Karpas-422 (cell line): ENCODE measurements at places on chromosomes 3 and 15.

- no peak for DNase-seq
These were observed 74.3 kb downstream of the DGKG start for GRCh38 chr3:186287711-186288110.

GRCh38 chr3:73536336-73536895, 88.3 kb downstream of the PDZRN3 start:
- DNase-seq, result no peak

DNA sequence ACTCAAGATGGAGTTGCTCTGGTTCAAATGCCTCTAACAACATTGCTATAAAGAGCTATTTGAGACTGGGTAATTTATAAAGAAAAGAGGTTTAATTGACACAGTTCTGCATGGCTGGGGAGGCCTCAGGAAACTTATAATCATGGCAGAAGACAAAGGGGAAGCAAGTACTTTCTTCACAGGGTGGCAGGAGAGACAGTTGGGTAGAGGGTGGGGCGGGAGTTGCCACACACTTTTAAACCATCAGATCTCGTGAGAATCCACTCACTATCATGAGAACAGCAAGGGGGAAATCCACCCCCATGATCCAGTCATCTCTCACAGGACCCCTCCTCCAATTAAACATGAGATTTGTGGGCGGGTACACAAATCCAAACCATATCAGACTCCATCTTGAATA, 30.7 kb downstream of the MAP2K5 start:
- no peak for DNase-seq

DNA sequence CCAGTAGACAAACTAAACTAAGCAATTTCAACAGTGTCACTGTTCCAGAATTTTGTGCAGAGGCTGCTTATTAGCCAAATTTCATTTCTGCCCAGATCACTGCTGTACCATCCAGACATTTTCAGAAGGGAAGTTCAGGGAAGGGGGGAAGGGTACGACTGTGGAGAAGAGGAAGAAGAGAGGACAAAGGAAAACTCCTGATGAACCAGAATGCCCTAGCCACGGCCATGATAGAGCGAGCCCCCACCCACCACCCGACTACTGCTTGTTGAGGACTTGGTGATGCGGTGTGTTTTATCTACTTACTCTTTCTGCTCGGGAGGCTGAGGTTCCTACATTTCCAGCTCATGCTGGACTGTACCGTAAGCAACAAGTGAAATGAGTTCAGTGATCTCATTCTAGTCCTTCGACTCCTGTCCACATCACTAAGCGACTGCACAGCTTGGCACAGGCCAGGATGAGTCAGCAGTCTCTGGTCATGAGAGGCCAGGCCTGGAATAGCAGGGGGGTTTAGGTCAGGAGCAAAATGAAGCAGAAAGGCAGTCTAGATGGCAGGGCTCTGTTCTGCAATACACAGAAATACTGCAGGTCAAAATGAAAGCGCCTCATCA, 330.8 kb downstream of the TIGIT start:
- DNase-seq, result no peak

DNA sequence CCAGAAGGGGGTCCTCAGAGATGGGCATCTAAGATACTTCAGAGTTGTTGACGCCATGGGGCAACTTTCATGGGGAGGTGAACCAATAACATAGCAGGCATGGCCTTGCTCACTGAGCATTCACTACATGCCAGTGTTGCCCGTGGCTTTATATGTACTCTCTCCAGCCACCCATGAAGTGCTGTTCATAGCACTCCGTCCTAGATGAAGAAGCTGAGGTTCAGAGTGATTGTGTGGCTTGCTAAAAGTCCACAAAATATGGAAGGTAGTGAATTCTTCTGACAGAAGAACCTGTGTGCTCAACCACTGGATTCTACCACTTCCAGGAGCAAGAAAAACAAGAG, 9.8 kb upstream of the SEMA4B start:
- DNase-seq, result no peak

- no peak for DNase-seq
These were observed 669.0 kb downstream of the FHIT start for GRCh38 chr3:60582288-60582687.

- DNase-seq, result no peak
These were observed at the start of gene LRRC31 for GRCh38 chr3:169869484-169870220. LRRC31 (minus strand) TSS chr3:169869935; CDS start chr3:169869807, 128 bp downstream.

DNA sequence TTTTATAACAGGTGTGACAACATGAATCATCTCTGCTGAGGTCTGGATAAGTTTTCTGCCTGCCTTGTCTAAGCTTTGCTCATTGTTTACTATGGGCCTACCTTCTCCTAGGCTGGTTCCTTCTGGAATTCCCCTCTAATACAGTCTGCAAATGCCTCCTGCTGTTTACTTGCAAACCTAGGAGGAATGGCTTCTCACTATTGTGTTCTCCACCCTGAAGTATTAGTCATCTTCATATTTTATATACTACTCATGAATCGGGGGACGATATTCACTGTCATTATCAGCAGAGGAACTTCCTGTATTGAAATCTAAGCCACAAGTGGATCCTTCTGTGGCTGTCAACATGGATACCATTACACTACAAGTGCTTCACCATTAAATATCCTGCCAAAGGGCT, 154.8 kb downstream of the PLCL2 start:
- DNase-seq, result no peak

GRCh38 chr15:48541341-48542278, 103.9 kb downstream of the FBN1 start:
- no peak for DNase-seq

GRCh38 chr3:170524073-170524472, 61.8 kb downstream of the SLC7A14 start:
- no peak for DNase-seq

- no peak for DNase-seq
These were observed 26.3 kb upstream of the TIPARP start for GRCh38 chr3:156648086-156648485.

DNA sequence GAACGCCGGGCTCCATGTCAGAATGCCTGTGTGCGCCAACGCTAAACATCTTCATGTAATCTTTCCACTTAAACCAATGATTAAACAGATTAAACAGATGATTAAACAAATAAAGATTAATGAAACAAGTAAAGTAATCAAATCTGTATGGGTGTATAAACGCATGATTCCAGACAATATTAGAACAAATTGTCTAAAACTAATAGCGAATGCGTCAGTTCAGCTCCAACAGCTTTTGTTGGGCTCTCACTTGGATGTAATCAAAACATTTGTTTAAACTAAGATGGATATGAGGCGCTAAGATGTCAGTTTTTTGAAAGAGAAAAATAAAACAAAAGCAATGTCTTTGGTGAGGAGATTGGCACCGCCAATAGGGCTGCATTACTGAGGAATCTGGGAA, 299.1 kb upstream of the TLE3 start:
- no peak for DNase-seq

DNA sequence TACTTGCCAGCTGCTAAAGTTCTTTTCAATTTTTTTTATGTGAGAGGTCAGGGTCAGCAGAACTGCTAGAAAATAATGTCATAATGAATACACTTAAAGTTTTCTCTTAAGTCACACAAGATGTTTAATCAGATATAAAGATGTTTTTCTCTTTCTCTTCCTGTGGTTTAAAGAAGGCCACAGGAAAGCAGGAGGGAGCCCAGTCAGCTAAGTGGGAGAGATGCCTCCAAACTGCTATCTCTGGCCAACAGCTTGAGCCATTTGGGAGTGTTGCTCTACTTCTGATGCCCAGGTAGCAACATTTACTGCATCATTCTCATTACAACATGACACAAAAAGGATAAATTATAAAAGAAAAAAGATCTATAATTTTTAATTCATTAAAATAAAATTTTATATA, 45.7 kb upstream of the NLGN1 start:
- no peak for DNase-seq

- no peak for DNase-seq
These were observed 147.7 kb upstream of the TRIM42 start for GRCh38 chr3:140530131-140530530.

GRCh38 chr3:8777201-8777977, 8.0 kb upstream of the OXTR start:
- DNase-seq, result peak; percentile 67

DNA sequence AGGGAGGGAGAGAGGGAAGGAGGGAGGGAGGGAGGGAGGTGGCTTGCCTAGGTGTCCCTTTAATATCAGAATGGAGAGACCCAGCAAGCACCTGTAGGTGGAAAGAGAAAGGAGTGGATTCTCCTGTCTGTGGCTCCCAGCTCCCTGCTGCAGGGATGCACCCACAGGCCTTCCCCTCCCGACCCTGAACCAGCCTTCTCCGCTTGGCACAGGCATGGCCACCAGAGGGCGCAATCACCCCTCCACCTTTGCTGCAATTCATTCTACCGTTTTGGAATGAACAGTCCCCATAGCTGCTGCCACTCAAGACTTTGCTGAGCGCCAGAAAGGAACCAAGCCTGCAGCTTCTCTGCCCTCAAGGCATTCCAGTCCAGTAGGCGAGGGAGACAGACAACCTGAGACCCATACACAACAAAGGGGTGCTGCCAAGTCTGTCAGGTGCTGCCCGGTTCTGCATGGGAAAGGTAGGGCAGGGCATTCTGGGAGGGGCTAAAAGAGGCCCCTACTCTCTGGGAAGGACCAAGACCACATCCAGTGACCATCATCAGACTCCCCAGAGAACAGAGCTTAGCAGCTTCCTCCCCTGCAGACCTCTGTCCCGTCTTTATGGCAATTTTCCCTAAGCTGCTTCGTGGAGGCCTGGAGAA, 4.9 kb downstream of the TLR9 start:
- peak; percentile 95 for DNase-seq

GRCh38 chr3:126850370-126851085, 132.4 kb upstream of the PLXNA1 start:
- no peak for DNase-seq

- DNase-seq, result no peak
These were observed 18.1 kb downstream of the MAP6D1 start for GRCh38 chr3:183807209-183807728.

DNA sequence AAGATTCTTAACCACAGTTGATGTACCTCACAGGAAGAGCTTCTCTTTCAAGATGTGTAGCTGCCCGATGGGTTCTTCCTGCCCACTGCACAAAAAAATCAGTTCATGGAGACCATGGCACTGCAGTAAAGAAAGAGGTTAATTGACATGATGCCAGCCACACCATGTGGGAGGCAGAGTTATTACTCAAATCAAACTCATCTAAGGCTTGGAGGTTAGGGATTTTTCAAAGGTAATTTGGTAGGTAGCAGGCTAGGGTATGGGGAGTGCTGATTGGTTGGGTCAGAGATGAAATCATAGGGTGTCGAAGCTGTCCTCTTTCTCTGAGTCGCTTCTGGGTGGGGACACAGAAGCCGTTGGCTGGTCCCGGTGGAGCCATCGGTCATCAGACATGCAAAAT, 57.4 kb upstream of the BDH1 start:
- DNase-seq, result no peak

DNA sequence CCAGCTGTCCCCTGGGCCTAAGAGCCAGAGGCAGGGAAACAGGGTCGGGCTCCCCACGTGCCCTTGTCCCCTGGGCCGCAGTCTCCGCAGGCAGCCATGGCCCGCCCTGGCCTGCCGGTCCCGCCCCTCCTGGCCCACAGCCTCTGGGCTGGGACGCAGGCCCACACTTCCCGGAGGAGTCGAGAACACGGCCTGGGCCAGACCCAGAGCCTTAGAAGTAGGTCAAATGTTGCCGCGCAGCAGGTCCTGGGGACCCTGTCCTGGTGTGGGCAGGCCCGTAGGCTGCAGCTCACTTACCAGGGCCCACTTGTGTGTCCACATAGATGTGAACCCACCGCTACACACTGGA, 4.3 kb upstream of the MYL3 start:
- no peak for DNase-seq

DNA sequence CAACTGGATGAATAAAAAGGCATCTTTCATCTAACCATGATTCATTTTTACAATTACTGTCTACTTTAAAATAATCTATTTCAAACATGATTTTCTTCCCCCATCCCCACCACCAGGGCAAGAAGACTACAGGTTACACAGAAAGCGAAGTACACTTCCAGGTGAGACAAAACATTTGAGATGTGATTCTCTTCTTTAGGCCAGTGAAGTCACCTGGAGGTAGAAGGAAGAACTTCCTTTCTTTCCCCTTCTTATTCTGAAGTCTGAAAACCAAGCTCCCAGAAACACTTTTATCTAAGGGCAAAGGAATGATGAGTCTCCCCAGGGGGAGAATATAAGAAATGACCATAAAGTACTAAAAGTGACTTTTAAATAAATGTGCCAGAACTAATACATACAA, 36.7 kb downstream of the SHQ1 start:
- DNase-seq, result no peak

DNA sequence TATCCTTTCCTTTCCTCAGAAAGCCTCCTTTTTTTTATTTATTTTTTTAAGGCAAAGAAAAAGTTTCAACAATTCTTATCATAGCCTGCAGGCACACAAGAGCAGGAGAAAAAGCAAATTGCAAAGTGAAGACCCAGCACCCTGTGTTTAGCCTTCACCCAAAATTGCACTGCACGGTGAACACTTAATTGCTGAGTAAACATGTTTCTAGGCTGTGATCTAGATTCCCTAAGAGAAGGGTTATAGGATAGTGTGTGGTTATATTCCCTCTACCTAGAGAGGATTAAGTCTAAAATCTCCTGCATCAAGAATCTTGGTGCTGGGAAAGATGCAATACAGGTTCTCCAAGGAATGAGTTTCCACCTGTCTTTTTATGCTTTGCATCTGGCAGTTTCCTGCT, 70.2 kb upstream of the BFSP2 start:
- no peak for DNase-seq

DNA sequence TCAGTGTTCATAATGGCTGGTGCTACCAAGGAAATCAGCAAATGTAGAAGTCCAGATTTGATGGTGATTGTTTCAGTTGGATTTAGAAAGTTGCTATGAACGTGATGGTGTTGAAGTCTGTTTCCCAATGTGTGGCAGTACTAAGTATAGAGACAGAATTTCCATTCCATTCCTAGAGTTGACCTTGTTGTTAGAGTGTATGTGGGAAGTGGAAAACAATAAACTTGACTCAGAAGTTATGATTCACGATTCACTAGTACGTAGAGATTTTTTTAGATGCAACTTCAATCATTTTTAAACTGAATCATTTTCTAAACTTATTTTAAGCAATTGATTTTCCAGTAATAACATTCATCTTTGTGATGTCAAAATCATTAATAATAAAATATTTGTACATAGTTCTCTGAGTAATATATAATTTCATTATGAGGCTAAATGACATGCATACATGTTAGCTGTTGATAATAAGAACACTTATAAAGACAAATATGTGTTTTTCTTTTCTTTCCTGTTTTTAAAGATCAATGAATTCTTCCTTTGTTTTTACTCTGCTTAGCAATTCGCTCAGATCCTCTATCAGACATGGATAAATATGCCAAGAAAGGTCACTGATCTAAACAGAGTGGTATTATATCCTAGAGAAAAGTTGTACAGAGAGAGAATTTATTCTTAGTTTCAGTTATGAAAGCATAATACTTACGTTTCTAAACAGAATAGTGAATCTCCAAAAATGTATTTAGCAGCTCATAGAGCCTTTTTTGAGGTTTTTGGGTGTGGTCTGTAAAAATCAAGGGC, 108.8 kb upstream of the GPR149 start:
- DNase-seq, result no peak

GRCh38 chr3:168548719-168549118, 453.0 kb upstream of the GOLIM4 start:
- no peak for DNase-seq

- peak; percentile 78 for DNase-seq
These were observed 3.5 kb upstream of the MTFMT start for GRCh38 chr15:65032801-65033537.

GRCh38 chr3:166211451-166211850, 374.2 kb upstream of the BCHE start:
- DNase-seq, result no peak
